ENCODE measurements at places on chromosomes 4 and X. TPM values are rescaled to one million over a fixed set of nuclear protein-coding genes. Genes with fewer than 3 reads are reported as not detected.

DNA sequence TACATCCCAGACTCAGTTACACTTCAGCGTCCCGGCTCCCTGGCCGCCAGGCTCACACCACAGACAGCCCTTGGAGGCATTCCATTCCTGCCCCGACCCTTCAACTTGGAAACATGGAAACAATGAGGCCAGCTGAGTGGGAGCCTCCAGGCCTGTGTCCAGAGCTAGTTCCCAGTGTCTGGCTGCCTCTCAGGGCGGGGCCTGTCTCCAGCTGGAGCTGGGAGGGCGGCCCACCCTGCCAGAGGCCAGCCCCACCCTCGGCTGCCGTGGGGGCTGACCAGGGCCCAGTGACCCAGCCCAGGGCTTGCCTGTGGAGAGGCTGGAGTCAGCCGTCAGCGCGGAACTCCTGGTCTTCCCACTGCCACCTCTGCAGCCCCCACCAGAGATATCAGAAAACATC is 37.4 kb upstream of the SPON2 start:
- no peaks in the 10 kb centered on the region for H3K27me3 ChIP-seq
- peak overlapping the region; percentile 88 for H3K27ac ChIP-seq
- peaks cover 22% of the 10 kb centered on the region for H3K4me1 ChIP-seq
- H3K36me3 ChIP-seq: no peaks in the 10 kb centered on the region
- peak; percentile 90 for DNase-seq
- no peak overlapping the region for H3K4me3 ChIP-seq

DNA sequence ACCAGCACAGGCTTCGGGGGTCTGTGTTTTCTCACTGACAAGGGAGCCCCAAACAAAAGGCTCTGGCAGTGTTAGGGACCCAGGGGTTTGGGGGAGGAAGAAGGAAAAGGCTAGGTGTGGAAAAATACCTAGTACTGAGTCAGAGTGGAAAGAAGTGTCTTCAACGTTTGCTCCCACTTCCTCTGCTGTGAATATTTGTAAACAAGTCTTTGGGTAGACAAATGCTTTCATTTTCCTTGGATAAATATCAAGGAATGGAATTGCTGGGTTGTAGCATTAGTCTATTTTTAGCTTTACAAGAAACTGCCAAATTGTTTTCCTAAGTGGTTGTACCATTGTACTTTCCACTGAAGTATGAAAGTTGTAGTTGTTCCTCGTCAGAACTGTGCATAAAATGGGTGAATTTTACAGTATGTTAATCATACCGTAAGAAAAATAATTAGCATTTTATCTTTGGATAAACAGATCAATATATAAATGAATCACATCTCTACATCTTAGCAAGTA is 17.4 kb downstream of the COL4A5 start:
- no peaks in the 10 kb centered on the region for H3K36me3 ChIP-seq
- H3K27me3 ChIP-seq: no peaks in the 10 kb centered on the region
- H3K4me3 ChIP-seq: no peak overlapping the region
- no peak for DNase-seq

DNA sequence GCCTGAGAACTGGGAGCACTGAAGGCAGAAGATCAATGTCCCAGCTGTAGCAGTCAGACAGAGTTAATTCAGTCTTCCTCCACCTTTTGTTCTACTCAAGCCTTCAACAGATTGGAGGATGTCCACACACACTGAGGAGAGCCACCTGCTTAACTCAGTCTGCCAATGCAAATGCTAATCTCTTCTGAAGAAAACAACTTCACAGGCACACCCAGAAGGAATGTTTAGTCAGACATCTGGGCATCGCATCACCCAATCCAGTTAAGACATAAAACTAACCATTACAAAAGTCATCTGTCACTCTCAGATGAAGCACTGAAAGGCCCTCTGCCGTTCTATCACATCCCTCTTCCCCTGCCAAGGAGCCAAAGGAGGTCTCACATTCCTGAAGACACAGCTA is 173.7 kb downstream of the CENPC start:
- DNase-seq: no peak
- H3K4me1 ChIP-seq: no peaks in the 10 kb centered on the region
- no peaks in the 10 kb centered on the region for H3K36me3 ChIP-seq
- no peak overlapping the region for H3K27ac ChIP-seq
- no peaks in the 10 kb centered on the region for H3K27me3 ChIP-seq

GRCh38 chr4:81704461-81704860 is 232.8 kb upstream of the RASGEF1B start:
- no peaks in the 10 kb centered on the region for H3K4me1 ChIP-seq
- no peaks in the 10 kb centered on the region for H3K27me3 ChIP-seq
- H3K4me3 ChIP-seq: no peak overlapping the region
- no peak overlapping the region for H3K27ac ChIP-seq
- DNase-seq: no peak

DNA sequence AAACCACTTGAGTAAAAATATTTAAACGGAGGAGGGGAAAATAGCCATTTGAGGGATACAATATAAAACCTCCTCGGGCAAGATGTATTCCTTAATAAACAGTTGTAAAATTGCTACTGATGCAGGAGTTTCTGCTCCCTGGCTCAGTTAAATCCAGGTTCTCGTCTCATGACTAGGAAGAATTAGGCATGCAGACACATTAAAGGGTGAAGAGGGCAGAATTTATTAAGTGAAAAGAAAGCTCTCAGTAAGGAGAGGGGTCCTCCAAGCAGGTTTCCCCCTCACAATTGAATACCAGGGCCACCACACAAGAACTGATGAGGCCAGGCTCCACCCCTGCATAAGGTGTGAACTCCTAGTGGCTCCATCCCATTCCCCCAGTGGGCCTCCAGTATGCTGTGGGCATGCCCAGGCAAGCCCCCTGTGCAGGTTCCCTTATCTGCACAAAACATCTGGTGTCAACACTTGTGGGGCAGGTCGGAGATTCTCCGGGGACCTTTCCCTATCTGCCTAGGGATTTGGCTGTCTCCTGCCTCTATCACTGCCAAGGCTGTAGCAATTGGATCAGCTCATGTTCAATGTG is 80.4 kb downstream of the HS6ST2 start:
- H3K27me3 ChIP-seq: no peaks in the 10 kb centered on the region
- no peak for DNase-seq
- no peak overlapping the region for H3K4me3 ChIP-seq
- H3K36me3 ChIP-seq: no peaks in the 10 kb centered on the region
- H3K27ac ChIP-seq: no peak overlapping the region

- H3K27ac ChIP-seq: no peak overlapping the region
- H3K4me3 ChIP-seq: no peak overlapping the region
- DNase-seq: no peak
These were observed 2.5 kb downstream of the ZNF182 start for GRCh38 chrX:48001260-48001659.

- H3K4me3 ChIP-seq: no peak overlapping the region
- no peaks in the 10 kb centered on the region for H3K4me1 ChIP-seq
- no peak overlapping the region for H3K27ac ChIP-seq
- no peaks in the 10 kb centered on the region for H3K36me3 ChIP-seq
These were observed 1617.5 kb upstream of the TENM3 start for GRCh38 chr4:180625653-180626052.

- DNase-seq: no peak
- H3K27me3 ChIP-seq: no peaks in the 10 kb centered on the region
- H3K27ac ChIP-seq: no peak overlapping the region
- H3K4me3 ChIP-seq: no peak overlapping the region
- H3K36me3 ChIP-seq: no peaks in the 10 kb centered on the region
These were observed 489.7 kb downstream of the PCDH10 start for GRCh38 chr4:133638751-133639150.

GRCh38 chrX:52979568-52979967 is 21.2 kb upstream of the FAM156A start:
- DNase-seq: no peak
- no peaks in the 10 kb centered on the region for H3K4me1 ChIP-seq
- no peaks in the 10 kb centered on the region for H3K36me3 ChIP-seq
- no peak overlapping the region for H3K27ac ChIP-seq
- H3K4me3 ChIP-seq: no peak overlapping the region
- H3K27me3 ChIP-seq: no peaks in the 10 kb centered on the region

- no peaks in the 10 kb centered on the region for H3K27me3 ChIP-seq
- DNase-seq: no peak
- no peak overlapping the region for H3K4me3 ChIP-seq
- H3K36me3 ChIP-seq: no peaks in the 10 kb centered on the region
These were observed 144.9 kb downstream of the ANXA5 start for GRCh38 chr4:121551881-121552280.

DNA sequence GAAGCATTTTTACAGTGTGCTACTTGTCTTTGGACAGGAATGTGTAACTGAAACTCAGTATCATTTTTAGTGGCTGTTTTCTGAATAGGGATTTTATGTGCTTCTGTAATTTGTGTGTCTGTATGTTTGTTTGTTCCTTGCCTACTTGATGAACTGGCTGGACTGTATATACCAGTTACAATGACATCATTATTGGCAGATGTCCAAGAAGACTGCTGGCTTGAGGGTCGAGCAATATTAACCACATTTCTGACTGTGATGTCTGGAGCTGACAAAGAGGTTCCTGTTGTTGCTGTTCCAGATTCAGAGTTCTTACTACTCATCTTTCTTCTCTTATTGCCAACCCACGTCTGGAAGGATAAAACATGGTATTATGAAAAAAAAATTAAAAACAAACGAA is 33.0 kb downstream of the HDX start:
- H3K4me3 ChIP-seq: no peak overlapping the region
- no peaks in the 10 kb centered on the region for H3K4me1 ChIP-seq
- H3K27ac ChIP-seq: no peak overlapping the region
- no peaks in the 10 kb centered on the region for H3K27me3 ChIP-seq
- no peak for DNase-seq

DNA sequence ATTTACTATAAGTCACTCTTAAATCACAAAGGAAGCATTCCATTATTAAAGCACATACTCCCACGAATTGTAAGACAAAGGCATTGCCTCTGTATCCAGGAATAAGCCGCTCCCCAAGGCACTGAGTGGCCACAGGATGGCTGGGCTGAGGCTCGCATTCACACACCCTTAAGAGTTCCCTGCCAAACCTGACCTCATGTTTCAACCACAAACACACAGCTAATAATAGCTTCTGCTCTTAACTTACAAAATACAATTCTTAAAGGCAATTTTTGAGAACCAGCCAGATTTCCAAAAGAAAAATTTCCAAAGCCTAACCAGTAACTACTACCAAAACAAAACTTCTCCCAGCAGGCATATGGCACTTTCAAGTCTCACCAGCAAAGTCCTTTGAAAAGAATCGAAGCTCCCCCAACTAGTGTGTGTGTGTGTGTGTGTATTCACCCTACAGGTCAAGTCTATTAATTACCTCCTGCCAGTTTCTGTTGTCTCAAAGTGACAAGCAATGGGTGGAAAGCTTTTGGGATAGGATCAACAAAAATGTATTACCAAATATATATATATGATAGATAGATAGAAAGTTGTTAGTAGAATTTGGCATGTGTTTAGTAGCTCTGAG is 36.0 kb downstream of the ARHGAP6 start:
- peak; percentile 35 for DNase-seq
- peak overlapping the region; percentile 33 for H3K27ac ChIP-seq
- H3K27me3 ChIP-seq: no peaks in the 10 kb centered on the region
- no peak overlapping the region for H3K4me3 ChIP-seq
- no peaks in the 10 kb centered on the region for H3K4me1 ChIP-seq

- H3K36me3 ChIP-seq: no peaks in the 10 kb centered on the region
- DNase-seq: no peak
- no peaks in the 10 kb centered on the region for H3K27me3 ChIP-seq
These were observed 119.9 kb downstream of the FAM13A start for GRCh38 chr4:88937081-88937480.

DNA sequence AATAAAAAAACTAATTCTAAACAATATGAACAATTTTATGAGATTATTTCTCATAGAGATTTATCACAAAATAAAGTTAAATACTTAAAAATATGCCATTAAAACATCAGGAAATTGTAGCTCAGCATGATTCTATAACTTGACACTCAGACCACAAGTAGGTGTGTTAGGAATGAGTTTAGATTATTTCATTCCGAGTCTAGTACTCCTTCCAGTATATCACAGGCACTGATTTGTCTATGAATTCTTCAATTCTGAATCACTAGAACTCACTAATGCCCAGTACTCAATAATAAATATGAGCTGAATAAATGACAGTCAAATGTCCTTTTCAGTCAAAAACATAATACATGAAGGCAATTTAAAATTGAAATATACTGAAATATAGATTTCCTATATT is 22.2 kb downstream of the BOD1L1 start:
- no peak overlapping the region for H3K4me3 ChIP-seq
- H3K36me3 ChIP-seq: no peaks in the 10 kb centered on the region
- DNase-seq: no peak
- no peak overlapping the region for H3K27ac ChIP-seq

- DNase-seq: no peak
- no peaks in the 10 kb centered on the region for H3K4me1 ChIP-seq
- no peaks in the 10 kb centered on the region for H3K36me3 ChIP-seq
- H3K27me3 ChIP-seq: no peaks in the 10 kb centered on the region
- no peak overlapping the region for H3K4me3 ChIP-seq
These were observed 3.2 kb downstream of the PDK3 start for GRCh38 chrX:24468245-24468644.

GRCh38 chrX:49308604-49309269 is 5.3 kb downstream of the GAGE10 start:
- H3K27me3 ChIP-seq: no peaks in the 10 kb centered on the region
- H3K4me1 ChIP-seq: no peaks in the 10 kb centered on the region
- H3K4me3 ChIP-seq: peak overlapping the region; percentile 28

- H3K27me3 ChIP-seq: no peaks in the 10 kb centered on the region
- H3K27ac ChIP-seq: no peak overlapping the region
- no peak overlapping the region for H3K4me3 ChIP-seq
- DNase-seq: no peak
- H3K4me1 ChIP-seq: no peaks in the 10 kb centered on the region
These were observed 975 bp downstream of the KCNE5 start for GRCh38 chrX:109623997-109624396.

The FAM47E gene
- 1.4 TPM for total RNA-seq

GRCh38 chr4:656436-657337 is 17.4 kb downstream of the ATP5ME start:
- no peaks in the 10 kb centered on the region for H3K36me3 ChIP-seq
- no peaks in the 10 kb centered on the region for H3K27me3 ChIP-seq
- no peak overlapping the region for H3K27ac ChIP-seq
- H3K4me1 ChIP-seq: no peaks in the 10 kb centered on the region

DNA sequence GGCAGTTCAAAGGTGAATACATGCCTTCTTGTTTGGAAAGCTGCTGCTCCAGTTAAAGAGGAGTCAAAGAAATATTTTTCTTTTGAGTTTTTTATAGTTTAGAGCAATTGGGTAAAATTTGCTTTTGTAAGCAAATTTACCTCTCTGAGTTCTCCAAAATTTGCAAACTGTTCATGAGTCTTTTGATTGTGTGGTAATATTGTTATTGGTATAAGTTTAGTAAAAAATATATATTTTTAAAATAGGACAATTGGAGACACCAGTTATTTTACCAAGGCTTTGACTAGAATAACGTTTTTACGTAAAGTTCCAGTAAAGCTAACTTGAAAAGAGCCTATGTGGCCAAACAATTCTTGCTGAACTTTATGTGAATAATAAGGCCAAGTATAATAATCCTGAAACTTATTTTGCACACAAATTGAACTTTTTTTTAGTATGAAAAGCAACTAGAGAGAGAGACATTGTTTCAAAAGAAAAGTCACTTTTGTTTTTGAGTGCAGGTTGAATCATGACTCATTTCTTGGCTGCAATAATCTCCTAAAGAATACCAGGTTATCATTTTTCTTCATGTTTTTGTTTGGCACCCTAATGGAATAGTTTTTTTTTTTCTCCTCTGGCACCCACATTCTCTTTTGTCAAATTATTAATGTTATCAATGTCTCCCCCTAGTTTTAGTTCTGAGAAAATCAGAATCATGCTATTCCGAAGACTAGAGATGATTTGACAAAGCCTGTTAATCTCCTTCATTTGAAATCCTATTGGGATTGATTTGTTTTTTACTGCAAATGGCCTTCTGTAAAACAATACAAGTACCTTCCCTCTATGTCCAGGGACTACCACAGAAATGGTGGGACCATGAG is 57.1 kb downstream of the UGT2B10 start:
- H3K27me3 ChIP-seq: no peaks in the 10 kb centered on the region
- H3K4me1 ChIP-seq: no peaks in the 10 kb centered on the region
- no peaks in the 10 kb centered on the region for H3K36me3 ChIP-seq
- H3K27ac ChIP-seq: no peak overlapping the region
